NCI-H187 treated with DMSO at 0.1 percent for 48 hours (cell line): ENCODE measurements at places on chromosomes 3 and 15.

GRCh38 chr15:41985236-41986160 is 13.1 kb upstream of the EHD4 start:
- DNase-seq = no peak

GRCh38 chr3:85835857-85836440 is 877.2 kb downstream of the CADM2 start:
- DNase-seq = no peak

GRCh38 chr15:65421360-65422215 is 1.2 kb downstream of the IGDCC4 start:
- no peak for DNase-seq

GRCh38 chr15:63833021-63833696 is 589 bp downstream of the HERC1 start:
- no peak for DNase-seq

DNA sequence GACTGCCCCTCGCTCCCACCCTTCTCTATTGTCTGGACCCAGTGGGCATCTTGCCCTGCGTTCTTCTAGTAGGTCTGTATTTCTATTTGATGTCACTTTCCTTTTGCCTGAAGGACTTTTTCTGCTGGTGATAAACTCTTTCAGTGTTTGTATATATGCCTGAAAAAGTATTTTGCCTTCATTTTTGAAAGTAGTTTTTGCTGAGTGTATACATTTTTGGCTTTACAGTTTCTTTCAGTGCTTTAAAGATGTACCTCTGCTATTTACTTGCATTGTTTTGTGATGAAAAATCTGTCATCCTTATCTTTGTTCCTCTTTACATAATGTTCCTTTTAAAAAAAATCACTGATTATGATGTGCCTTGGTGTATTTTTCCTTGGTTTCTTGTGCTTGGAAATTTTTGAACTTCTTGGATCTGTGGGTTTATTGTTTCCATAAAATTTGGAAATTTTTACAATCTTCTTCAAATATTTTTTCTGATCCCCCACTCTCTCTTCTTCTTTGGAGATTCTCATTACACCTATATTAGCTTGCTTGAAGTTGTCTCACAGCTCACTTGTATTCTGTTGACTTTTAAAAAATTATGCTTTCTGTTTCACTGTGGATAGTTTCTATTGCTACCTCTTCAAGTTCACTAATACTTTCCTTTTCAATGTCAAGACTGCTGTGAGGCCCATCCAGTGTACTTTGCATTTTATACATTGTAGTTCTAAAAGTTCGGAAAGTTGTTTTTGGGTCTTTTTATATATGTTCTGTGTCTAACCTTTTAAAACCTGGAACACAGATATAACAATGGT is 67.8 kb downstream of the RGMA start:
- DNase-seq = no peak

DNA sequence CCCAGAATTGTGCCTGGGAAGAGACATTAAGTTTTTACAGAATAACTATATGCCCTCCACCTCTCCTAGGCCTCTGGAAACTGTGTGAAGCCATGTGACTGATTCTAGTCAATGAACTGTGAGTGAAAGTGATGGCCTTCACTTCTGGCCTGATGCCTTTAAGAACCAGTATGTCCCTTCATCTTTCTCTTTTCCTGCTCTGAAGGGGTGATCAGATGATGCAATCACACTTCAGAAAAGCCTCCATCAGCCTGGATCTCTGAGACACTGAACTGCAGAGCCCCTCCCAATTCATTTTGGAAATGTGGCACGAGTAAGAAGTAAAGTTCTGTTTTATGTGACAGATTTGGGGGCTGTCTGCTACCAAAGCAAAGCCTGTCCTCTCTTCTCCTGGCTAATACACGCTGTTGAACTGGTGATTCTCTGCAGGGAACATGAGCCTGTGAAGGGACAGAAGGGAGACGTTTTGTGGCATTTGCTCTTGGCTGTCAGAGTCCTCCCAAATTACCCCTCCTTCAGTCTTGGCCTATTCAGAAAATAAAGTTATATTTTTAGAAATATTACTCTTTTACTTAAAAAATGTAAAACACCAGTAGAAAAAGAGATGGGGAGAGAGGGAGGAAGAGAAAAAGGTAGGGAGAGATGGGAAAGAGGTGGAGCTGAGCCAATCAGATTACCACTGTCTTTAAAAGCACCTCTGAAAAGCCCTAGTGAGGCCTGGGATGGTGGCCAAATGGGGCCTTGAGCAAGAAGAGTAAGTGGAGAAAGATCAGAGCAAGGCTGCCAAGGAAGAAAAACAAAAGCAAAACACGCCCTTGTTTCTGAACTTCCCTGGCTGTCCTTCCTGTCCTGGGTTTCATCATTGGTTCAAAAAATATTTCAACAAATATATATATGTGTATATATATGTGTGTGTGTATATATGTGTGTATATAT is 40.9 kb upstream of the RYK start:
- no peak for DNase-seq

GRCh38 chr15:87907676-87908446 is 348.7 kb downstream of the NTRK3 start:
- no peak for DNase-seq

- no peak for DNase-seq
Observed at GRCh38 chr3:55698831-55699230, 211.7 kb upstream of the WNT5A start.

DNA sequence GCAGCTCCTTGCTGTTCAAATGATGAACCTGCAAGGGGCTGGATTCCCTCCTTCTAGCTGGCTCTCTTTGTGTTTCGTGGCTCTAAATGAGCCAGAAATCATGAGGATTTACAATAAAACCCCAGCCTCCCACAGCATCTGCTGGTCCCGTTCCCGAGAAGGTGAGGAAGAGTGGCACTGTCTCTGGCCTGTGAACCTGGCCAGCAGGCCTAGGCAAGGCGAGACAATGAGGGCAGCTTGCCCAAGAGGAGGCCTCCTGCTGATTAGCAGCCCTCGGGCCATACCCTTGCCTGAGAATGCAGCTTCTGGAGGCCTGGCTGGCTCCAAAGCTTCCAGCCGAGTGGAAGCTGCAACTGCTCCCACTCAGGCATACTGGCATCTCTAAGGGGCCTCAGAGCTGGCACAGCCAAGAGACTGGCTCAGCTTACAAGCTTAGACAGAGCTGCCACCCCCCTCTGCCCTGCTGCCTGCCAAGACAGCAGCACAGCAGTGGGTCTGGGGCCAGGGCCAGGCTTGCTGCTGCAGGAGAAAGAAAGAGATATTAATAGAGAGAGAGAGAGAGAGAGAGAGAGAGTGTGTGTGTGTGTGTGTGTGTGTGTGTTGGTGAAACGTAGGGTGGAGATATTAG is 76.5 kb downstream of the HMG20A start:
- DNase-seq = no peak

DNA sequence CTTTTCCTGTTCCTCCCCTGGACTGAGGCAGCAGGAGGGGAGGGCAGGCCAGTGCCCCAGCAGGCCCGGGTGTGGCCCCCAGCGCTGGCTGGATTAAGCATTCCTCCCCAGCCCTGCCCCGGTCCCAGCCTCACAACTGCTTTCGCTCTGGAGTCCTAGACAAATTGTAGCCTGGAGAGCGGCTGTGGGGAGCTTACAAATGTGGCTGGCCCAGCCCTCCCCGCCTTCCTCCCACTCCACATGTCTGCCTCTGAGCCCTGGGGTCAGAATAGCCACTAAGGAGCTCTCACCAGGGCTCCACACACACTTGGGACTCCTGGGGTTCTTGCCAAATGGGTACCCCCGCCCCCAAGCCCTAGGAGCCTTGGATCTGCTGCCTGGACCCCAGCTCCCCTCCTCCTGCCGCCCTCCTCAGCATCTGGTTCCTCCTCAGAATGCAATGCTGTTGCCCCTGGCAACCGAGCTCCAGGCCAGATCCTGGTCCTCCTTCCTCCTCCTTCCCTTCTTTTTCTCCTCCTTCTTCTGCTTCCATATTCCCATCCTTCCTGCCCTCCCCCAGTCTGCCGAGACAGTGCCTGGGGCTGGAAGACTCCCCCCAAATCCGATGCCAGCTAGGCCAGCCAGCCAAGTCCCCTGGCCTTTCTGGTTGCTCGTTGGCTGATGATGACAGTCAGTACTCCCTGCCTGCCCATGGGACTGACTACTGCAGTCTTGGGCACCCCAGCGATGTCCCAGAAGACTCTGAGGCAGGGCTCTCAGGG is 91.1 kb downstream of the LINGO1 start:
- DNase-seq = no peak

DNA sequence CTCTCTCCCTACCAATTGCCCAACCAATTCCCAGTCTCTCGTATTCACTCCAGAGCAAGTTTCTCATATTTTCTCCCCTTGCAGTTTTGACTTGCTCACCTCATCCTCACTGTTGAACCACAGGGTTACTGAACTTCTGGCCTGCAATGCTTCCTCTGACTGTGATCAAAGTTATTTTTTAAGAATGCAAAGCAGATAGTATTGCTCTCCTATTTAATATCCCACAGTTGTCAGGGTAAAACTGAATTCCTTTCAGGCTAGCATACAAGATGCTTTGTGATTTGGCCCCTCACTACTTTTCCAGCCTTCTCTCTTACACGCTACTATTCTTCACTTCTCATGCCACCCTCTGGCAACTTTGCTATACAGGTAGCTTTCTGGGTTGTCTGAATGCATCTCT is 80.9 kb downstream of the LRRFIP2 start:
- no peak for DNase-seq

DNA sequence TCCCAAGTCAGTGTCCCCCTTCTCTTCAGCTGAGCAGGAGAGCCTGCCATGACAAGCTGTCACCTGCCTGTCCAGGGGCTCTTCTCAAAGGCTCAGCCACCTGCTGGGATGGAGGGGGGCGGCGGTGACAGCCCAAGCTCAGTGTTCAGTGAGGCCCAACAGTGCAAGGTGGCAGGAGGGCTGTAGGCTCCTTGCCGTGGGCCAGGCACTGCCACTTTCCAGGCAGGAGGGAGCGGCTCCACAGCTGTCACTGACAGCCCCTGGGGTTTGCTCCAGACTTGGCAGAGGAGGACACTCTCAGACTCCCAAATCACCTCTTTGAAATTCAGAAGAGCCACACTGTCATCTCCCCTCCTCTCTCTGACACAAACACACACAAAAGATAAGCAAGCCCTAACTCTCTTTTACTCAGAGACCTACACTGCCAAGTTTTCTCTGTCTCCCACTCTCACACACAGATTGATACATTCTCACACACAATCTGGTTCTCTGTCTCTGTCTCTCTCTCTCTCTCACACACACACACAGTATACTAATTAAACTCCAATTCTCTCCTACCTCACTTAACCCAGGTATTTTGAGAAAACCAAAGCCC is 443.3 kb downstream of the EPHB1 start:
- DNase-seq = no peak
